B cell (primary cell): ENCODE measurements at places on chromosomes 11 and 22.

DNA sequence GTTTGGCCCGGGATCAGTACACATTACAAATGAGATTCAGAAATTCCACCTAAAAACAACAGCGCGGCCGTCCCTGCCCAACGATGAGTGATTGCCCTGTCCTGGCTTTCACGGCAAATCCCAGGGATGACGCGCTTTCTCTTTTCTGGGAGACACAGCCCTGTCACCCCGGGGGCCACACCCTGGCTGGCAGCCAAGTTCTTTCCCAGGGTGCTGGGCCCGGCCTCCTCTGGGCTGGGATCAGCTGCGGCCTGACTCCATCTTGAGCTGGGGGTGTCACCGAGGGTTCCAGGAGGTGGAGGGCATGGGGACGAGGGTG lies 82.7 kb downstream of the FBLN1 start:
- no peak for DNase-seq

GRCh38 chr11:43376594-43376993 lies 17.9 kb downstream of the TTC17 start:
- DNase-seq: no peak

DNA sequence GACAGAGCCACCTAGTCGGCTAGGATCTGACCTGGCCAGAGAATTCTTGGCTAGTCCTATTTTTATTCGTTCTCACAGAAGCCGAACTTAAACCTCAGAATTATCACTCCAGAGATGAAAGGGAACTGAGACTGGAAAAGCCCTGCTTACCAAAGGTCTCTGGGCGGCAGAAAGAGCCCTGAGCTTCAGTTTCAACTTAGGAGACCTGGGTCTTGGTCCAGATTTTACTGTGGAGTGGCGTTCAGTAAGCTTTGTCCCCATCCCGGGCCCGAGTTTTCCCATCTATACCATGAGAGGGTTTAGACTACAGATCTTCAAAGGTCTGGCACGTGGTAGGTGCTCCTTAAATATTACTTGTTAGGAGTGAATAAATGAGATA lies 516 bp downstream of the NEU3 start:
- no peak for DNase-seq

GRCh38 chr11:10770626-10771254 lies 19.7 kb downstream of the CTR9 start:
- DNase-seq: peak; percentile 39
